Stimulated activated CD4-positive, alpha-beta T cell treated with anti-CD3 and anti-CD28 coated beads, Interleukin-15, amount 100 ng/mL, for 1 hour (primary cell): ENCODE measurements at places on chromosomes 3 and 15.

DNA sequence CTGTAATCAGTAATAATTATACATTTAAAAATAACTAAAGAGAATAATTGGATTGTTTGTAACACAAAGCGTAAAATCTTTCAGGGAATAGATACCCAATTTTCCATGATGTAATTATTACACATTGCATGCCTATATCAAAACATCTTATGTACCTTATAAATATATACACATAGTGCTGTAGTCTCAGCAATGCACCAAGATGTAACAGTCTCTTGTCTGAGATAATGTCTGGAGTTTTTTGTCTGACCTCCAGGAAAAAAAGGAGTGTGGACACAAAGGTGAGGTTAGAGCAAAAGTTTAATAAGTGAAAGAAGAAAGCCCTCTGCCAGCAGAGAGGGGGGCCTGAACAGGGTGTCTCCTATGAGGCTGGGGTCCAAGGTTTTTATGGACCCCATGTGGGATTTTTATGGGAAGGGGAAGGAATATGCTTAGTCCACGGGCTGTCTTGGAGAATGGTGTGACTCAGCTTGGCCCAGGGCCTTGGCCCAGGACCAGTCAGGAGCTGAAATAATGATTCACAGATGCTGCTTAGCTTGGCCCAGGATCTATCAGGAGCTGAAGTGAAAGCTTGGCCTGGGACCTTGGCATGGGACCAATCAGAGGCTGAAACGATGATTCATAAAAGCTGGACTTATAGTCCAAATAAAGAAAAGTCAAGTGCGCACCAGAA lies 545.0 kb downstream of the ZPLD1 start:
- no peak for DNase-seq

DNA sequence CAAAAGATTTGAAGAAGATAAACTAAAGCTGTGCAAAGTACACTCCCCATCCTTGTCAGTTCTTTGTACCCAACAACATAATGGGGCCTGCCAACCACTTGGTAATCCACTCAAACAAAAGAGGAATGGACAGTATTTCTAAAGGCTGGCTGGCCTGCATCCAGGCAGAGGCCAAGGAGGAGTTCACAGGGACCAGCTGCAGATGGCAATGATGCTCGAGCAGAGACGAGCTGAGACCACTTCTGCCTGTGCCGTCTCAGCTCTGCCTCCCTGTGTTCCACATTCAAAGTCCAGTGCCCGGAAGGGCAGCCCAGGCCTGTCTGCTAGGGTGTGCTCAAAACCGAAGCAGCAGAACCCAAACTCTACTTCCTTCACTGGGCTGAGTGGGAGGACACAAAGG lies 14.3 kb downstream of the CXCR6 start:
- no peak for DNase-seq

DNA sequence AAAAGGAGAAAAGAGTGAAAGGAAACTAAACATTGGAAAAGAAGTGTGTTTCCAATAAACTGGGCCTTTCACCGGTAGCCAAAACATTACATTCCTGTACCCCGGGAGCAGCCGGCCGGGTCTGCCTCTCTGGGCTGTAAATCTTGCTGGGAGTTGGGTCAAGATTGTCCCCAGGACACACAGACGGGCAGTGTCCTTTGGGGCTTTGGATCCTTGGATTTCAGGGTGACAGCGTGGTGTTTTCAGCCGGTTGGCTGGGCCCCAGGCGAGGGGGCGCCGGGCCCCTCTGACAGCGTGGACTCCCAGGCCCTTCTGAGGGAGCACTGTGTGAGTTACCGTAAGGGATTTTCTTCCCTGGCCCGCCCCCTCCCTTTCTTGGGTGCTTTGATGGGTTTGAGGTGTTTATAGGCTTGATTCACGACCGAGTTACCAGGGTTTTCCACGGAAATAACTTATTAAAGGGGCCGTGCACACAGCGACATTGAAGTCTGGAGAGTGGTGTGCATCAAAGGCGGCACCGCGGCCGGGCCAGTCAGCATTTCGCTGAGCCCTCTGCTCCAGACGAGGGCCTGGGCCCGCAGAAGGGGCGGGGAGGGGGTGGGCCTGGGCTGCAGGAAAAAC lies 27.4 kb downstream of the SMAD6 start:
- no peak for DNase-seq

GRCh38 chr15:63834500-63835210 lies 907 bp upstream of the HERC1 start:
- no peak for DNase-seq

DNA sequence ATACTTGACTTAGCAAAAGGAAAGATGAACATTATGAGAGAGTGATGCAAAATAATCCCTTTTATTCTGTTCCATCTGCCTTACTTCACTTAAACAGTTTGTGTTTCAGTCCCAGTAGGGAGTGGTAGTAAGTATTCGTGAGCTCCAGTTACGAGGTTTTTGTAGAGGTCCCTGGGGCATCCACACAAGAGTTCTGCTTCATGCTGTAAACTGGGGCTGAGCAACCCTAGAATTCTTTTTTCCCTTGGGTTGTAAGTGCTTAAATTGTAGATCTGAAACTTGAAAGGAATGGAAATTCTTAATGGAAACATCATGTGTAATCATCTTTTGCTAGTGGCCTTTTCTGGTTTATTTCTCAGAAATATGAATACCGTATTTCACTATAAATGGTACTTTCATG lies 79.5 kb downstream of the SEMA6D start:
- no peak for DNase-seq
